Stimulated activated CD8-positive, alpha-beta memory T cell treated with anti-CD3 and anti-CD28 coated beads, Interleukin-15, amount 100 ng/mL, for 48 hours (primary cell): ENCODE measurements at places on chromosomes 6 and 20.

GRCh38 chr6:19454001-19454720 lies 383.0 kb upstream of the ID4 start:
- no peak for DNase-seq

GRCh38 chr6:1709234-1709641 lies 99.5 kb downstream of the FOXC1 start:
- no peak for DNase-seq

DNA sequence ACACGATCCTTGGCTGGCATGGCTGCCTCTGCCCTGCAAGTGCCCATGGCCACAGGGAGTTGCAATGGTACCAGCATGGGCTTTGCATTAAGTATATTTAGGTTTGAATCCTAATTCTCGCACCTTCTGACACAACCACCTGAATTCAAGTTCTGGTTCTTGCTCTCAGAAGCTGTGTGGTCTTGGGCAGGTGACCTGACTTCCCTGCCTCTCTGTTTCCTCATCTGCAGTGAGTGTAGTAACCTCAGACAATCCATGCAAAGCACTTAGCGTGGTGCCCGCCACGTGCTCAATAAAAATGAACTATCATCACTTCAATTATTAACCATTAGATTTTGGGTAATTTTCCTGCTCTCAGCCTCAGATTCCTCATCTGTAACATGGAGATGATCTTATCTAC lies 378.8 kb upstream of the ARID1B start:
- no peak for DNase-seq

- no peak for DNase-seq
Observed at GRCh38 chr20:16477632-16478031, 95.6 kb downstream of the KIF16B start.

DNA sequence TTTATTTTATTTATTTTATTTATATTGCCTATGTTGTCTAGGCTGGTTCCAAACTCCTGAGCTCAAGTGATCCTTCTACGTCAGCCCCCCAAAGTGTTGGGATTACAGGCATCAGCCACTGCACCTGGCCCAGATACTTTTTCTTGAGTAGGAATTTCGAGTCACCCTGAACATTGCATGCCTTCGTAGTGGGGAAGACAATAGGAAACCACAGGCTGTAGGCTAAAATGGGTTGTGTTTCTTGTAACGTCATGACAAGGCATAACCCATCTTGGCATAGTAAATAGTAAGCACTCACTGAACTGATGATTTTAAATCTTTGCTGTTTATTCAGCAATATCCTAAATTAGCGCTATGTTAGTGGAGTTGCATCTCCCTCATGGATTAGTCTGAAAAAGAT lies 34.9 kb downstream of the PTPN1 start:
- DNase-seq, result no peak

DNA sequence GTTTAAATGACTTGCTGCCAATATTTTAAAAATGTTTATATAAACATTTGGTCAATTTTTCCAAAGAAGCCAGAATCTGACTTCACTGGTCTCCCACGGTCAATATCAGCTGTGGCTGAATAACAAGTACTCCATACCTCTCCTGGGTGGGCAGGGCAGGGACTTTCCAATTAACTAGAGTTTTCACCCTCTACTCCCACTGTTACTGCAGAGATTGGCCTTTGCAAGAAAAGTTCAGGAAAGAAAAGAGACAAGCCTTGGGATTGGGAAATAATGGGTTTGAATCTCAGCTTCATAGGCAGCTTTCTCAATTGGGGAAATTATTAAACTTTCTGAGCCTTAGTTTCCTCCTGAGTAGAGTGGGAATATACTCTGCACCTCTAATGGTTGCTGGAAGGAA lies 236.9 kb downstream of the PRL start:
- no peak for DNase-seq

GRCh38 chr6:53066077-53066417 lies 843 bp downstream of the FBXO9 start:
- peak; percentile 8 for DNase-seq

GRCh38 chr6:87334683-87335082 lies 5.6 kb upstream of the GJB7 start:
- DNase-seq, result no peak

DNA sequence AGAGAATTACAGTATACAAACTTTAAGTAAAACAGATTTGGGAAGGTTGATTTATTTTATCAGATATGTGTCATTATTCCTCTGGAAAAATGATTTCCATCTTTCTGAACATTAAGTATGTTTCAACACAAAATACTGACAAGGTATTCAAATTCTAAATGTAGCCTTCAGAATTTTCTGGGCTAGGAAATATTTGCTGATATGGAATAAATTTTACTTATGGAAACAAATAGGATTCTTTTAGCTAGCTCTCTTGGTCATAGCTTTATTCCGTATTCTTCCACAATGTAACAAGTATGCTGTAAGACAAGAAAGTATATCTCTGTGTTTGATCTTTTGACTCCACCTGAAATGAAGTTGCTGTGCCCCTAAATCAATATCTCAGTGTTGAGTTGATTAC lies 1125.2 kb upstream of the CITED2 start:
- DNase-seq, result no peak

DNA sequence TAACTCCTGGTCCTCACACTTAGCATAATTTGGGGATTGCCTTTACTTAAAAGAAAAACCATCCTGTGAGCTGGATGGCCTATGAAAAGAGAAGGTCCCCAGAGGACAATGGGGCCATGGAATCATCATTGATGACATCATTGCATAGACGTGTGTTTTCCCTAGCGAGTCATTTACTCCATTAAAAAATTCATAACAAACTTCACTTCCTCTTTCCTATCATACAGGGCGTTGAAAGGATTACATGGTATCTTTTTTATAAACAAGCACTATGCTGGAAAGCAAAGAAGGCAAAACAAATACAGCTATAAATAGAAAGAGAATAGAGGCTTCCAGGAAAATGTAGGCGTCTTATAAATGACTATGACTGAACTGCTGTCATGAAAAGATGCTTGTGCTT lies 11.3 kb upstream of the COL12A1 start:
- no peak for DNase-seq

GRCh38 chr6:13696226-13696625 lies 15.4 kb downstream of the RANBP9 start:
- DNase-seq, result no peak

- no peak for DNase-seq
Observed at GRCh38 chr6:23754197-23754596, 371.8 kb upstream of the NRSN1 start.
